ENCODE measurements at places on chromosomes 12 and 14.

GRCh38 chr12:43151441-43151981 is 400.5 kb downstream of the ADAMTS20 start:
- DNase-seq, result no peak

GRCh38 chr12:124490584-124491305 is 76.7 kb downstream of the NCOR2 start:
- DNase-seq, result no peak

GRCh38 chr14:82855912-82856391 is 1322.3 kb upstream of the SEL1L start:
- DNase-seq, result no peak

DNA sequence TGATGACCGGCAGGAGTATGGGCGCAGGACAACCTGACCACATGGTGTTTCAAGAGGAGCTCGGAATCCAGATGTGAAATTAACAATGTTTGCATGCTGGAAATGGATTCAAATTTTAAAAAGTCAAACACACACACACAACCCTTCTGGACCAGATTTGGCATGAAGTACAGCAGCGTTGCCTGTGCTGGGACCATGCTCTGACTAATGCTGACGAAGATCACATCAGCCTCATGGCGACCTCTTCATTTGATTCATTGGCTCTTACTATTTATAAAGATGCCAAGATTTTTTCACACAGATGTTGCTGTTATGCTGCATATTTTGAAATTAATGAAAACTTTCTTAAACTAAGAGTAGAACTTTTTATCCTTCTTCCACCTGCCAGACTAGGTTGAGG is 926.6 kb upstream of the TMEM132C start:
- no peak for DNase-seq

DNA sequence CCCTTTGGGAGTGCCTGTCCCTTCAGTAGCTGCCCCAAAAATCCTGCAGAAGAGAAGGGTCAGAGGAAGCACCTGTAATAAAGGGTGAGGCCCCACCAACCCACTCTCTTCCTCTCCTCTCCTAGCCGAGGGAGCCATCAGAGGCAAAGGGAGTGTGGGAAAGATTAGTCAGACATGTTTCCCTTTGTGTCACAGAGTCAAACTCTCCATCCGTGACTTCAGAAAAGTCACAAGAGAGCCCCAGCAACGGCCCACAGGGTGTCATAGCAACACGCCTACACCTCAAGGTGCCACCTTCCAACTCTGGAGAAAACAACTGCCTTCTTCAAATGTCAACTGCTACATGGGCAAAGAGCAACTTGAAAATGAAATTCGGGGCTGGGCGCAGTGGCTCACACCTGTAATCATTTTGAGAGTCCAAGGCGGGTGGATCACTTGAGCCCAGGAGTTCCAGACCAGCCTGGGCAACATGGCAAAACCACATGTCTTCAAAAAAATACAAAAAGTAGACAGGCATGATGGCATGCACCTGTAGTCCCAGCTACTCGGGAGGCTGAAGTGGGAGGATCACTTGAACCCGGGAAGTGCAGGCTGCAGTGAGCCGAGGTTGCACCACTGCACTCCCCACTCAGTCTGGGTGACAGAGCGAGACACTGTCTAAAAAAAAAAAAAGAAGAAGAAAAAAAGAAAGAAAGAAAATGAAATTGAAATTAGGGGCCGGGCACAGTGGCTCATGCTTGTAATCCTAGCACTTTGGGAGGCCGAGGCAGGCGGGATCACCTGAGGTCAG is 17.7 kb upstream of the CD27 start:
- DNase-seq, result no peak

DNA sequence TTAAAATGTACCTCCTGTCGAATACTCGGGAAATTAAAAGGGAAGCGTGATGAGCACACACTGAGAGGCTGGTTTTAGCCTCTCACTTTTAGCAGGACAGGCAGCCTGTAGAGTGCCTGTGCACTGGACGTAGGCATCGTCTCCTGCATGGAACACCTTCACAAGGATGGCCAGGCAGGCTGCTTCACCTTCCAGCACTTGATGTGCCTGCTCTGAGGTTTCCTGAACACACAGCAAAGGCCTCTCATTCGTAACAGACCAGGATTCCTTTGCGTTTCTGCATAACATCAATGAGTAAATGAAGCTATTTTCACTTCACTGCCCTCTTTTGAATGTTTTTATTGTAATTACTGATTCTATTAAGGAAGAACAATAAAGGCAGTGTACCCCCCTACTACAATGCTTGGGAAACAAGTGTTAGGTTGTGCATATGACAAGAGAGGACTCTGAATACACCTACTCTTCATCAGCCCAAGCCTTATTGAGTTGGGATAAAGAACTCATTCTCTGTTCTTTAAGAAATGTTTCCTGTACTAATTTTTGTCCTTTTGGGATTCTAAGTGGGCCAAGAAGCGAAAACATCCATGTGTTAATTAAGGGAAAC is 1077.6 kb upstream of the FOXG1 start:
- DNase-seq, result no peak

DNA sequence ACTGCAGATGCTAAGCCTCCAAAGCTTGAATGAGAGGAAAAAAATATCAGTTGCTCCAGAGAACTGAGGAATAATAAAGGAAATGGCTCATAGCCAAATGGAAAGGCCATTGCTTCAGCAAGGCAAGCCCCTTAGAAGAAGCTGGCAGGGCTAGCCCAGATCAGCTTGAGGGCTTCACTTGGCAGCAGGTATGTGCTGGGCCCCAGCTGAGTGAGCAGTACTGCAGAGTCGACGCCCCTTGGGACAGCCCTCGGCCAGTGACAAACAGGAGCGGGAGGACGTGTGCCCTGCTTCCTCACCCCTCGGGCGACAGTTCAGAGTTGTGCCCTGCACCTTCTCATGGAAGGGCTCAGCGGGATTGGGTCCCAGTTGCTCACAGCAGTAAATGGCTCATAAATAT is 1031.2 kb upstream of the TMEM132C start:
- DNase-seq, result no peak

DNA sequence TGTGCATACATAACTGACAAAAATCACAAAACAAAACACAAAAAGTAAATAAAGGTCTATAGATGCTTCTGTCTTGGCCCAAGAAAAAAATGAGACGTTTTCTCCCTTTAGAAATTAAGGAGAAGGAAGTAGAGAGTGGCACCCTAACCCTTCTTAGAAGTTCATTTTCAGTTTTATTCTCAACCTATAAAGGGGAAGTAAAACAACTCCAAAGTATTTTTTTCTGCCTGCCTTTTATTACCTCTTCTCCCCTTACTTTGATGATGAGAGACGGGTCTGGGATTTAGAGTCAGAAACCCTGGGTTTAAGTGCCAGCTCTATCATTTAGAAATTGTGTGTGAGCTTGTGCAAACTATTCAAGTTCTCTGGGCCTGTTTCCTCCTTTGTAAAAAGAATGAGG is 2.8 kb downstream of the PRIM1 start:
- no peak for DNase-seq

GRCh38 chr14:59126714-59127436 is 61.6 kb upstream of the DAAM1 start:
- DNase-seq, result peak; percentile 22

DNA sequence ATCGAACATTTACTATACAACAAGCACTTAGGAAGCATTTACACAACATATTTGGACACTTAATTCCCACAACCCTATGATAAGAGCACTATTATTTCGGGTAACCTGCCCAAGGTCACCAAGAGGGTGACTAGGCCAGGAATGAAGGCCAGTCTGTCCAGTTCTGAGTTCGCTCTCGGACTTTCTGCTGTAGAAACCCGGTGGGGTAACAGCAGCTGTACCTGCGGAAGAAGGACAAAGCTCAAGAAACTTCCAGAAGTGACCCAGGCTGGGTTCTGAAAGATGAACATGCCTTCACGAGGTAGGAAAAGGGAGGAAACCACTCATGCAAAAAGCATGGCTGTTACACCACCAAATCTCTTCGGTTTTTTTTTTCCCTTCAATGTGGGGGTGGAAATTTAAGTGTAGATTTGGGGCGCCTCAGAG is 10.8 kb downstream of the PLA2G1B start:
- DNase-seq, result no peak

GRCh38 chr14:32509632-32510187 is 180.6 kb downstream of the AKAP6 start:
- no peak for DNase-seq

DNA sequence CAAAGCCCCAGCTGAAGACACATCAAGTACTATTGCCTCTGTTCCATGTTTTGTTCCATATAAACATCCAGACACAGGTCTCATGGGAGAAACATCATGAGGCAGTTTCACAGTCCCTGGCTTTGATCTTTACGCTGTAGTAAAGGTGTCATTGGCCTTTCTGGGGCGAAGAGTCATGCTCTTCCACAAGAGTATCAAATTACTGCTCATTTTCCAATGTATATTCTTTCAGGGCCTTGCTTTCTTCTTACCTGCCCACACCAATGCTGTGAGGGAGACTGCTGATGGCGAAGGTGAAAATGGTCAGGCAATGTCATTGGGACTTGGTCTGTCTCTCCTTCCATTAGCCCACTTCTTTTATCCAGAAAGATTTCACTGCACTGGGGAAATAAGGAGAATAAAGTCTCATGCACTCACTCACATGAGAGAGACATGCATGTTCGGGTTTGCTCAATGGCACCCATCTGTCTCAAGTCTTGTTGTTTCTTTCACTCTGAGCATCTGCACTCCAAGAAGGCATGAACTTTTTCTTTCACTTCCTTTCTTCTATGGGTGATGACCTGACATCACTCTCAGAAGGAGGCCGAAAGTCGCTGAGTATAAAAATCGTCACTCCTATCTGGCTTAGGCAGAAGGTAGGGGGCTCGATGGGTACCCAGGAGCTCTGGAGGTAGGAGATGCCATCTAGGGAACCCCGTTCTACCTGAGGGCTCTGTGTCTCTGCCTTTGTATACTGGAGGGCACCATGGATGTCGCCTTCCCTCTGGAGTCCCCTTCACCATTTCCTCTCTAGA is 1.3 kb upstream of the JDP2 start:
- DNase-seq, result no peak

DNA sequence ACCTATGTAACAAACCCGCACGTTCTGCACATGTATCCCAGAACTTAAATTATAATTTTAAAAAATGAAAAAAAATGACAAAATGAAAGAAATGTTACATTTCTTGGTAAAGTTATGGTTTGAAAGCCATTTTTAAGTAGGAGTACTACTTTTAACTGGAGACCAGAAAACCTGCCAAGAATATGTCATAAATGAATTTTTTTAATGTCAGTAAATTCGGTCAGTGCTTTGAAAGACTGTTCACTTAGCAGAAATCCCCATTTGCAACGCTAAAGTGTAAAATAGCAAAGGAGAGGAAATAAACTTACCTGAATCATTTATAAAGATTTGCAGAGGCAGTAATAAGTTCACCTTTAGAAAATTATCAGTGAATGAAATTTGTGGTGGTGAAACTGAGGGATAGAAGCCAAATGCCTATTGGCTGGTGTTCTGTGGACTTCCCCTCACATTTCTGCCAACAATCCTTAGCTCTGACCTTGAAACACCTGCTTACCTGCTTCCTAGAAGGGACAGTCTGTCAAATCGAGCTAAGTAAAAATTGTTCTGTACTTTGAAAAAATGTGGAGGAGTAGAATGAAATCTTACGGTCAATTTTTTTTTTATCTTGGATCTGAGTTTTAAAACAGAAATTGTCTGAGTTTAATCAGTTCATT is 714.2 kb downstream of the SLC6A15 start:
- no peak for DNase-seq

DNA sequence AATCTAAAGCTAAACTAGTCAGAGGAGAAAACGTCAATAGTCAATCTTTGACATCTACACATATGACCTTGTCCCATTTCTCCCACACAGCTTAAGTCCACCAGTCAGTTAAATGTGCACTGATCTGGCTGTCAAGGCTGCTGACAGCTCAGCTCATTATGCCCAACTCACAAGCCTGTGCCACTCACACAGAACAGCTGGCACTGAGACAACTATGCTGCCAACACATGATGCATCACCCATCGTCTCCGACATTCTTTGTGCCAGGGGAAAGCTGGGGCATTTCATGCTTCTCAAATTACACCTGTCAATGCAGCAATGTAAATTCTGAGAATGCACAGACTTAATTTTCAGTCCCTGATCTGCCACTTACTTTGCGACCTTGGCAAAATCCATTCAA is 25.3 kb downstream of the GNS start:
- DNase-seq, result no peak

- DNase-seq, result no peak
These were observed 244.0 kb downstream of the SNAPC1 start for GRCh38 chr14:62006116-62006731.

- DNase-seq, result no peak
These were observed 1153.2 kb downstream of the BCL11B start for GRCh38 chr14:98118749-98119148.

DNA sequence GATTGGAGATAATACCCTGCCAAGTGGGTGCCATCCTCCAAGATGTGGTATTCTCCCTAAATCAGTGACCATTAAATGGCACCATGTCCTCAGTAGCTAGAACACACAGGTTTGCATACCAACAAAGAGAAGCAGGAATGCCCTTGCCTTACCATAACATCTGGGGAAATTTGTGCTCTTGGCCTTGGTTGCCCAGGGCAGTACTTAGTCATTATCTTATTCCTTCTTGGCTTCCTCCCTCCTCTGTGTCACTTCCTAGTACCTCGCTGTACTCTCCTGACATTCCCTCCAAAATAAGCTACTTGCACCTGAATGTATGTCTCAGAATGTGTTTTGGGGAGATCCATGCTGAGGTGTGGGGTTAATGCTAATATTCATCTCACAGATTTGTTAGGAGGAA is 43.4 kb downstream of the GPR65 start:
- no peak for DNase-seq

- DNase-seq, result no peak
These were observed 1.7 kb downstream of the KLHDC2 start for GRCh38 chr14:49769581-49770211.

- no peak for DNase-seq
These were observed 7.2 kb downstream of the FUT8 start for GRCh38 chr14:65419593-65420252.

DNA sequence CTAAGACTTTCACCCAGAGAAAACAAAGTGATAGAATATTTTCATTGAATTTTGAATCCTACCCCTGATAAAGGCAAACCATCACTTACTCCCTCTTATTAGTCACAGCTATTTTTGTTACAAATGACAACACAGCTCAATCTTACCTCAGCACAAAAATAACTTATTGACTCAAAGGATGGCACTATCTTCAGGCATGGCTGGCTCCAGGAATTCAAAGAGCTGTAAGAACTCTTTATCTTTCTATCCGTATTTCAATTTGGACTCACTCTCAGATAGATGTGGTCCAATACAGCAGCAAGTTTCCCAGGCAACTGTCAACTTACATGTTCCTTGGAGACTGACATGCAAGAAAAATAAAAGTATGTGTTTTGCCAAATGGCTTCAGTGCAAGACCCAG is 709.4 kb upstream of the MDGA2 start:
- no peak for DNase-seq
